ENCODE measurements at places on chromosomes 13 and 19.
A peak's percentile ranks its signal among the peaks of the same experiment; 100 is the strongest.

GRCh38 chr19:36973021-36973843 lies 57.1 kb downstream of the ZNF568 start:
- DNase-seq = no peak

DNA sequence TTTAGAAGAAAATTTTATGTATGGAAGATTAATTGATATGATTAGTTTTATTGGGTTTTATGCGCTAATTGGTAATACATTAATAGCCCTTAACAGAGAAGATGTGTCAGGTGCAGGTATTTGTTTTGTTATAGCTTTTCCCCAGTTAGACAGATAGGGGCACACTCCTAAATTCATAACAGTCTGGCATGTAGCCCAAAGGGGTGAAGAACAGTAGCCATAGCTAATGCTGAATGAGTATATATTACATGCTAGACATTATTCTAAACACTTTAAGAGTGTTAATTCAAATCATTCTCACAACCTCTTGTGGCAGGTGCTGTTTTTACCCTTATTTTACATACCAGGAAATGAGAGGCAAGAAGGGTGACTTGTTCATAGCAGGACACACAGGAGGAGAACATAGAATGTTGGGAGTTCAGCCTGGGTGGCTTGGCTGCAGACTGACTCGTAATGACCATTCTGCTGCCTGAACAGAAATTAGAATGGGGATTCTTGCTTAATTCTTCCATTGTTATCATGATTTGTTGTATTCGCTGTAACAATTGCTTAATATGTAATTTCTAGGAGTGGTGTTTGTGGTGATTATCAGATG lies 20.1 kb downstream of the PCCA start:
- DNase-seq = no peak

DNA sequence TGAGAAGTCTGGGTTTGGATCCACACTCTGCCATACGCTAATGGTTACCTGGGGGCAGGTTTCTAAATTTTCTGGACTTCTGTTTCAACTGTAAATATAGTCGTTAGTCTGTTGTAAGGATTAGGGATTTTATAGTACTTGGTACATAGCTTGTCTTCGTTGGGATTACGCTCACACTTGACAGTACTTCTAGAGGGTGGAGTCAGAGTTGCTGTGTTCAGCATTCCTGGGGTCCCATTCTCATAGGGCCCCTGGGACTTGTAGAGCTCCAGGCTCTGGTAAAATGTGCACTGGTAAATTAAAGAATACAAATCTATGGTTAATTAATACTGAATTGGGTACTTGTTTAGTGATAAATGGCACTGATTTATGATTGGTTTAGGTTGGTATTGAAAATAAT lies 45.2 kb downstream of the TPP2 start:
- DNase-seq = no peak

DNA sequence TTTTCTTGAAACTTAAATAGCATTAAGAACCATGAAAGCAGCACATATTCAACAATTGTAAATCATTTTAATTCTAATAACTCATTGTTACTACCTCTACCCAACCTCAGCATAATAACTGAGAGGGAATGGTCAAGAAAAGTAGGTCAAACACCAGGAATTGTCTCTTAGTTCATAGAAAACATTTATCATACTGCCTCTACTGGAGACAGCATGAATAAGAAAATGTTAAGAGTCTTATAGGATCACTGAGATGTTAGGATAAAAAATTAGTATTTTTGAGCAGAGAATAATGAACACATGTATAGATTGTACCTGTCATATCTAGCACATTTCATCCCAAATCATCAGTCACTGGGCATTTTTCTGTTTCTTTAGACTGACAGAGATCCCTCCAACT lies 515.3 kb downstream of the PCDH9 start:
- DNase-seq = no peak

DNA sequence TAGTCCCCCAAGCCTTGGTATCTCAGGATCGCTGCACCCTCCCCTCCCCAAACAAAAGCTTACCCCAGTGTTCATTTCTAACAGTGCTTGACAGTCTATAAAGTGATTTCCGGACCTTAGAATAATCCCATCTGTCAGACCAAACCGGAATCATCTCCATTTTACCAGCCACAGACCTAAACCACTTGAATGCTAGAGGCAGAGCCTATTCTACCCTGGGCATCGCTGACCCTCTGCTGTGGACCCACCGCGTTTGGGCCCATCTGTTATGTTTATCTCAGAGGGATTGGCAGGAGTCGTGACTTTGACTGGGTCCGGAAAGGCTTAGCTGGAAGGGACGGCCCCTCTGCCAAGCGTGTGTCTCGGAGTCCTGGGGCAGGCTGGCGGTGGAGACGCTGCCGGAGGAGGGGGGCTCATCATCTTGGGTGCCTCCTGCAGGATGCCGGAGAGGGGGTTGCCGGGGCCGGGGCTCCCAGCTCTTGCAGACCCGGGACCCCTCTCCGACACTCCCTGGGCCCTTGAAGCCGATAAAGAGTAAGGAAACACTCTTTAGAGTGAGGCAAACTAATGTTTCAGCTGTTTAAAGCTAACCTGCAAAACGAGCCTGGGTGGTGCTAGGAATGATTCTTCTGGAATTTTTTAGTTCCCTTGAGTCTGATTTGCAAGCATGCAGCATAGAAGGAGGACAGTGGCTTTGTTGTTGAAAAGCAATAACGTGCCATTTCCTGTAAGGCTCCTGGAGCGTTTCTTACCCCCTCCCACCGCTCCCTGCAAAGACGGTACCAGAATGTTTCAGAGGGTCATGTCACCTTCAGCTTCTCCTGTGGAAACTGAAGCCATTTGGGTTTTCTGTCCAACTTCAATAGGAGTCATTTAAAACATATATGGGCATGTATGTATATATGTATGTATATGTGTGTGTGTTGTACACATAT lies 1.3 kb downstream of the SLC25A42 start:
- peak; percentile 49 for DNase-seq

- DNase-seq = no peak
These were observed 30.9 kb downstream of the ZNF611 start for GRCh38 chr19:52703917-52704316.

- no peak for DNase-seq
These were observed 3.3 kb upstream of the ATP4A start for GRCh38 chr19:35566738-35567137.

GRCh38 chr19:15701757-15702533 lies 25.9 kb upstream of the OR10H2 start:
- no peak for DNase-seq

- DNase-seq = no peak
These were observed 29.2 kb upstream of the FXYD3 start for GRCh38 chr19:35086455-35086854.

GRCh38 chr13:95341441-95341840 lies 40.2 kb upstream of the ABCC4 start:
- DNase-seq = no peak

GRCh38 chr13:42804244-42804874 lies 23.0 kb downstream of the FAM216B start:
- DNase-seq = peak; percentile 56

DNA sequence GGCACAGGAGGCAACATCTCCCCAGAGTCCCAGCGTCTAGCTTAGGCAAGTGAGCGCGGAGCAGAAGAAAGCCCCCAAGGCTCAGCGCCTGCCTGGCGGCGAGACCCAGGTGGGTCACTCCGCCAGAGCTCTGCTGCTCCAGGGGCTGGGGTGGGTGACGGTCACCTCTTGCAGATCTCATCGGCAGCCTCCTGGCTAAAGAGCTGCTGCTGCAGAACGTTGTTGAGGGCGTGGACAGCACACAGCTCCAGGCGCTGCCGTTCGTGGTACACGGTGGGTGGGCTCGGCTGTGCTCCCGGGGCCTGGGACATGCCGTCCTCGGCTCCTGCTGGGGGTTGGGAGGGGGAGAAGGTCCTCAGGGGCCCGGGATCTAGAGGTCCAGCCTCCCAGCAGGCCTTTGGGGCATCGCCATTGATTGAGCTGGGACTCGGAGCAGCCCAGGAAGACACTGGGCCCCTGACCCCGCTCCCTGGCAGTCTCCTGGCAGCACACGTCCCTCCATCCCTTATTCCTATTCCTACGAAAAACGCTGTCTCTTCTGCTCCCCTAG lies 795 bp downstream of the JOSD2 start:
- no peak for DNase-seq

DNA sequence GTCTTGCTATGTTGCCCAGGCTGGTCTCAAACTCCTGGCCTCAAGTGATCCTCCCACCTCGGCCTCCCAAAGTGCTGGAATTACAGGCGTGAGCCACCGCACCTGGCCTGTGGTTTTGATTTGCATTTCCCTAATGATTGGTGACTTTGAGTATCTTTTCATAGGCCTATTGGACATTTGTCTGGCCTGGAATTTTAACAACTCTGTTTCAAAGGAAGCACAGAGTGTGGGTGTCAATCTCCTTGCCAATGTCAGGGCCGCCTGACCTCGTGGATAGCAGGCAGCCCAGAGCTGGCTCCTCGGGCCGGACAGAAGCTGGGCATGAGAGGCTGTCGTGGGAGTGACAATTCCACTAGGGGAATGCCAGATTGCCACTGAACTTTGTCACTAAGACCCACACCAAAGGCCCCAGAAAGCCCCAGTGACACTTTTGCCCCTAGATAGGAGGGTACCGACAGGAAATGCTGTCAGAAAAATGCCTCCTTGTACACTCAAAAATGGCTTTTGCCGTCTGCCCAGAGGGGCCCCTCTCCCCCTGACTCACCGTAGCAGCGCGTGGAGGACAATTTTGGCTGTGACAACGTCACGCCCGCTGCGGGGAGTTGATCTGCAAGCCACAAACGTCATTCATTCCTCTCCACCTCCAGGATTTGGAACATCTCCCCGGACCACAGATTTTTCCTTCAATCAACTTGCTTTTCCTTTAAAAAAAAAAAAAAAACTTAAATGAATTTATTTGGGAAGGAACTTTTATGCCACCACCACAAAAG lies 11.7 kb upstream of the ADGRE5 start:
- no peak for DNase-seq

GRCh38 chr13:77946522-77946921 lies 27.9 kb upstream of the EDNRB start:
- DNase-seq = no peak

- no peak for DNase-seq
These were observed 98.1 kb upstream of the SLITRK1 start for GRCh38 chr13:83980331-83980730.

- DNase-seq = no peak
These were observed 28.8 kb downstream of the EPN1 start for GRCh38 chr19:55703790-55704215.

- no peak for DNase-seq
These were observed 549.0 kb upstream of the GPC6 start for GRCh38 chr13:92677571-92677970.

- DNase-seq = no peak
These were observed 715.7 kb downstream of the DIAPH3 start for GRCh38 chr13:59447846-59448620.

DNA sequence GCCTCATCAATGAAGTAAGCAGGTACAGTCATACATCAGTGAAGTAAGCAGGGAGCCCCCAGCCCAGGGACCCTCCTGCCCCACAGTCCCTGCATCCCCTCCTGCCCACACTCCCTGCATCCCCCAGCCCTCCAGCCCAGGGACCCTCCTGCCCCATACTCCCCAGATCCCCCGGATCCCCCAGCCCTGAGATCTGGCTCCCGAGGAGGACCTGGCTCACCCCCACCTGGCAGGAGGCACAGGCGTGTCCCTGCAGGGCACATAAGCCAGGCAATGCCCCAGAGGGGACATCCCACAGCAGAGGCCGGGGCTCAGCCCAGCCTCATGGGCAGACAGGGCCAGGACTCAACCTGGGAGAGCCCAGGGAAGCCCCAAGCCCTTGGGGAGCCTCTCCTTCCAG lies 53.6 kb upstream of the TPM4 start:
- DNase-seq = no peak

- DNase-seq = no peak
These were observed 1255.1 kb downstream of the SLITRK1 start for GRCh38 chr13:82627183-82627582.

DNA sequence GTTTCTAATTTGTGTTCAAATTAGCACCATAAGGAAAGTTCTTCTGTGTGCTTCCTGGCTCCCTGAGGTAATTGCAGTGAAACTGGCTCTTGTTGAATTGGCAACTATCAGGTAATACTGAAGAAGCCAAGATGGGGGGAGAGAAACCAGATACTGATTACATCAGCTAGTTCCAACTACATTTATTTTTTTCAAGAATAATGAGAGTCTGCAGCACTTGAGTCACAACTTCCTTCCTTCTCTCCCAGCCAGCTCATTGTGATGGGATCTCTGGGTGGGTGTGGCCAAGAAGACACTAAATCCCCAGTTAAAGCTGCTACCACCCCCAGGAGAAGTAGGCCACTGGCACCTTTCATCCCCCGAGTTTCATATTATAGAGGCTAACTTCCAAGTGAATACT lies 100.7 kb upstream of the RXFP2 start:
- no peak for DNase-seq

- no peak for DNase-seq
These were observed 181.6 kb downstream of the KLF12 start for GRCh38 chr13:73952648-73953047.

GRCh38 chr13:25391932-25392331 lies 20.2 kb downstream of the ATP8A2 start:
- DNase-seq = no peak

GRCh38 chr13:51764184-51765141 lies 39.5 kb downstream of the DHRS12 start:
- DNase-seq = peak; percentile 68

Data from MM.1S (cell line).